Activated T-helper 9 cell treated with anti-CD3 and anti-CD28 coated beads, Interleukin-2, amount 50 U/mL, for 16 hours (primary cell): ENCODE measurements at places on chromosomes 11 and 22.

DNA sequence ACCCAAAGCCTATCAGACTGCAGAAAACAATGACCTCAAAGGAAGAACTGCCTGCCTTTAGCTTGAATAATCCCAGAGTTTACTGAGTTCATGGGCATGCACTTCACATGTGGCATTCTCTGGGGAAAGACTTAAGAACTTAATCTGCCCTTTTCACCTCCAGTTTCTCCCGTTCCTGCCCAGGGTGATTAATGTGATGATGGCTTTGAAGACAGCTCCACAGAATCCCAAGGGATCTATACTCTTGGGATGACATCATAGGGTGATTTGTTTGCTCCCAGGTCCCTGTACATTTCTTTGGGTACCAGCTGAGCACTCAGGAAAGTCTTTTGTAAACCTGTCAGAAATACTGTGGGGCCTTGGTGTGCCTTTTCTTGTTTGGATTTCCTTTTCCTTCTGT, 14.0 kb downstream of the FJX1 start:
- DNase-seq = no peak

- no peak for DNase-seq
These were observed 346.4 kb upstream of the ARHGAP42 start for GRCh38 chr11:100340466-100341319.

DNA sequence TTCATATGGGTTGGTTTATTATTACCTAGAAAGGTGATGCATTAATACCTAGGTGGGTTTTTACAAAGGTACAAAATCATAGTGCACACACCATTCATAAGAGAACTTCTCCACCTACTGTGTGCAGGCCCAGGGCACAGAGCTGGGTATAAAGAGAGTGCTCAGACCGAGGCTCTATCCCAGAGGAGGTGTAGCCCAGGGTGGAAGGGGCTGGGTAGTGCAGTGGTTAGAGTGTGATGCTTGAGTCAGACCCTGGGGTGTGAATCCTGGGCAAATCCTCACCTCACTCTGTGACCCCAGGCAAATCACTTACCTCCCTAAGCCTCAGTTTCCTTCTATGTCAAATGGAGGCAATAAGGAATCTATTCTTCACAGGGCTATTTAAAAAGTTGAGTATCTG, 32.2 kb downstream of the PARVG start:
- DNase-seq = no peak

- no peak for DNase-seq
These were observed 9.4 kb downstream of the CRYBB2 start for GRCh38 chr22:25228822-25229221.

DNA sequence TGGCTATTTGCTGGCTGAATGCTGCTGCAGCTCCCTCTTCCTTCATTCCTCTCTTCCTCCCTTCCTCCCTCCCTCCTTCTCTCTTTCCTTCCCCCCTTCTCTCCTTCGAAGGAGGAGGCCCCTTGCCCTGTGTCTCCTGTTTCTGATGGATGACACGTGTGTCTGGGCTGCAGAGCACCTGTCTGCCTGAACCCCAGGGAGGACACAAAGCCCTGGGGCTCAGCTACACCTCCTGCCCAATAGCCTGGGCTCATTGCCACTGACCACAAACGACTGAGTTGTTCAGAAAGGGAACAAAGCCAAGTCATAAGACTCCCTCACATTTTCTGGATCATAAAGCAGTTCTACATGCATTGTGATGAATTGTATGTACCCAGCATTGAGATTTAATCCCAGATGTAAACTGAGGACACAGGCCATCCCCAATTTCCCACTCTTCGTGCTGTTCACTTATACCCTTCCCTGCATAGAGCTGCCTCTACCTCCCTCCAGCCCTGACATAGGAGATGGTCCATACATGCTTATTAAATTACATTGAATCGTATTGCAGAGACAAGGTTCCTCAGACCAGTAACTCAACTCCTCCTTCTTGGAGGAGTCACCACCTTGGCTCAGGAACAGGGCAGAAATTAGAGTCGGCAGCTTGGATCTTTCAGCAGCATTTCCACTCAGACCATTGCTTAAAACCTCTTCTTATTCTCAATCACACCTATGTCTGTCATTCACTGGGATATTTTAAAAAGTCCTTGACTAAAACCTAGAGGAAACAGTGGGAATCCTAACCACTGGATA, 1.2 kb downstream of the CSRP3 start:
- DNase-seq = no peak

GRCh38 chr11:112553205-112553731, 292.6 kb upstream of the PLET1 start:
- DNase-seq = no peak

DNA sequence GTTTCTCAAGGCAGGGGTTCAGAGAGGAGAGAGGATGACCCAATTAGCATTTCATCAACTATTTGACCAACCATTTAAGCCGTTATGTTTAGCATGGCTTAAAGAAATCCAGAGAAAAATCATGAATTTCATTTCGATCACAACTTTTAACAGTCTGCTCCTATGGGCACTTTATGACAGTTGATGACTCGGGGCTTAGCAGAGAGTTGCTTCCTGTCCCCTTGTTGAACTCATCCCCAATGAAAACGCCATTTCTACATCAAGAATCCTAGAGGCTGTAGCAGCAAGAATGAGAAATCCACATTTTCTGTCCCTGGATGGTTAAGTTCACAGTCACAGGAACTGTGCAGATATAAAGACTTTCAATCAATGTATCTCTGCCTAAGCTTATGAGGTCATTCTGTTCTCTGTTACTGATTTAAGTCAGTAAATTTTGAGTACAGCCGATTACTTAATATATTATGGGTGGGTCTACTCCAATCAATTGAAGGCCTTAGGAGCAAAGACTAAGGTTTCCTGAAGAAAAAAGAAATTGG, 81.1 kb downstream of the BDNF start:
- DNase-seq = no peak

GRCh38 chr11:9847636-9848035, 183.8 kb downstream of the SWAP70 start:
- DNase-seq = no peak

DNA sequence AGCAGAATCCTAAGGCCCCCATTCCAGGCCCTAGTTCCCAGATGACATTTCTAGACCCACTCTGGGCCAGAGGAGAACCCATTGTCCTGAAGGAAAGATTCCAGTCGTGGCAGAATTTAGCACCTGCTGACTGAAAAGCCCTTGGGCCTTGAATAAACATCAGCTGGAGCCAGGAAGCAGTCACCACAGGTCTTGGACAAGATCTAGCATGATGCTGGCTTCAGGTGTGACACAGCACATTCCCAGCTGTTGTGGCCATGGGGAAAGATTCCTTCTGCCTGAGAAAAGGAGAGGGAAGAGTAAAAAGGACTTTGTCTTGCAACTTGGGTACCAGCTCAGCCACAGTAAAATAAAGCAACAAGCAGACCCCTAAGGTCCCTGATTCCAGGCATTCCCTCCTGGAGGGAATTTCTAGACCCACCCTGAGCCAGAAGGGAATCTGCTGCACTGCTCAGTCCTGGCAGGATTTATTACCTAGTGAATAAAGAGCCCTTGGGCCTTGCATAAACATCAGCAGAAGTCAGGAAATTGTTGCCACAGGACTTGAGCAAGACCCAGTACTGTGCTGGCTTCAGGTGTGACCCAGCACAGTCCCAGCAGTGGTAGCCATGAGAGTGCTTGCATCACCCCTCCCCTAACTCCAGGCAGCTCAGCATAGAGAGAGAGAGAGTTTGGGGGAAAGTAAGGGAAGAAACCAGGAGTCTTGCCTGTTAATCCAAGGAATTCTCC, 42.5 kb upstream of the PAMR1 start:
- no peak for DNase-seq

DNA sequence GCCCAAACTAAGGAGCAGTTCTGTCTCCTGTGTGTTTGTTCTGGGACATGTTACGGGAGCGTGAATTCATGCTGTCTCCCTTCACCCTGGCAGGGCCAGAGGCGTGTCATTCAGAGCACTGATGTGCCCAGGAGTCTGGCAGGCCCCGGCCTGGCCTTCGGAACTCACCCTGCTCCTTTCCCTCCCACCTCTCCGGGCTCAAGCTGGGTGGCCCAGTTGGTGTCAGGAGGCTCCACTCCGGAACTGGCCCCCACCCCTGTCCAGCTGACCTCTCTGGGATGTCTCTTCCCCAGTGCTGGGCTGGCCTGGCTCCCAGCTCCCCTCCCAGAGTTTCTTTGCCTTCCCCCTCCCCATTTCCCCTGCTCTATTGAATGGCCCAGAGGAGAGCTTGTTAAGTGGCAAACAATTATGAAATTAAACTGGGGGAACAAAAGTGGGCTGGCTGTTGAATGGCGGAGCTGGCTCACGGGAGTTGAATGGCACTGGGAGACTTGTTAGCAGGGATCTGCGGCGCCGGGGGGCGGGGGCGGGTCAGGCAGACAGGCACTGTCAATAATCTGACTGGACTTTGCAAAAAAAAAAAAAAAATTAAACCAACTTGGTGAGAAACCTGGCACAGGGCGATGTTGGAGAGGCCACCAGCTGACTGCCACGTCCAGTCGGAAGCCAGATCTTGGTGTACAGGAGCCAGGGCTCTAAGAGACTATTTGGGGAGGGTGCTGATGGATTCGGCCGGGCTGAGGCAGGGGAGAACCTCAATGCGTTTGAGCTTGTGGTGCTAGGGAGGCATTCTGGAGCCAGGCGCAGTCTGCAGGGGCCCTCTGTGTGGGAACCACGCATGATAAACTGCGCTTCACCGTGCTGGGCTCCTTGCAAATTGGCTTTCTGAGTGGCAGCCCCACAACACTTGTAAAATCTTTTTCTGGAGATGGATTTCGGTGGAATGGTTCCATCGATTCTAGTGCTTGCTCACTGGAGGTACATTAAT, 1.3 kb downstream of the MPPED1 start:
- DNase-seq = no peak

DNA sequence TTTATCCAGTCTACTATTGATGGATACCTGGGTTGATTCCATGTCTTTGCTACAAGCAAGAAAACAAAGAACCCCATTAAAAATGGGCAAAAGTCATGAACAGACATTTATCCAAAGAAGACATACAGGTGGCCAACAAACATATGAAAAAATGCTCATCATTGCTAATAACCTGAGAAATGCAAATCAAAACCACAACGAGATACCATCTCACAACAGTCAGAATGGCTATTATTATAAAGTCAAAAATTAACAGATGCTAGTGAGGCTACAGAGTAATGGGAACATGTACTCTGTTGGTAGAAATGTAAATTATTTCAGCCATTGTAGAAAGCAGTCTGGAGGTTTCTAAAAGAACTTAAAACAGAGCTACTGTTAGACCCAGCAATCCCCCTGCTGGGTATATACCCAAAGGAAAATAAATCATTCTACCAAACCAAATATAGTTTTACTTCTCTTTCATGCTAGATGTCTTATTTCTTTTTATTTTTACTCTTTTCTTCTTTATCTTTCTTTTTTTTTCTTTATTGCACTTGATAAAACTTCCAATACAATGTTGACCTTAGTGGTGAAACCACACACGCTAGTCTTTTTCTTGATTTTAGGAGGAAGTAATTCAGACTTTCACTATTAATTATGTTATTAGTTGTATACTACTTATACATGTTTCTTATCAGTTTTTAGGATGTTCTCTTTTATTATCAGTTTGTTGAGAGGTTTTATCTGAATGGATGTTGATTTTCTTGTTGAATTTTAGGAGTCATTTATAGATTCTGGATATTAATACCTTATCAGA, 14.3 kb downstream of the TRIM22 start:
- DNase-seq = no peak

- DNase-seq = no peak
These were observed 109.2 kb downstream of the RRM1 start for GRCh38 chr11:4203603-4204360.

GRCh38 chr11:20353829-20354434, 9.6 kb upstream of the HTATIP2 start:
- no peak for DNase-seq

DNA sequence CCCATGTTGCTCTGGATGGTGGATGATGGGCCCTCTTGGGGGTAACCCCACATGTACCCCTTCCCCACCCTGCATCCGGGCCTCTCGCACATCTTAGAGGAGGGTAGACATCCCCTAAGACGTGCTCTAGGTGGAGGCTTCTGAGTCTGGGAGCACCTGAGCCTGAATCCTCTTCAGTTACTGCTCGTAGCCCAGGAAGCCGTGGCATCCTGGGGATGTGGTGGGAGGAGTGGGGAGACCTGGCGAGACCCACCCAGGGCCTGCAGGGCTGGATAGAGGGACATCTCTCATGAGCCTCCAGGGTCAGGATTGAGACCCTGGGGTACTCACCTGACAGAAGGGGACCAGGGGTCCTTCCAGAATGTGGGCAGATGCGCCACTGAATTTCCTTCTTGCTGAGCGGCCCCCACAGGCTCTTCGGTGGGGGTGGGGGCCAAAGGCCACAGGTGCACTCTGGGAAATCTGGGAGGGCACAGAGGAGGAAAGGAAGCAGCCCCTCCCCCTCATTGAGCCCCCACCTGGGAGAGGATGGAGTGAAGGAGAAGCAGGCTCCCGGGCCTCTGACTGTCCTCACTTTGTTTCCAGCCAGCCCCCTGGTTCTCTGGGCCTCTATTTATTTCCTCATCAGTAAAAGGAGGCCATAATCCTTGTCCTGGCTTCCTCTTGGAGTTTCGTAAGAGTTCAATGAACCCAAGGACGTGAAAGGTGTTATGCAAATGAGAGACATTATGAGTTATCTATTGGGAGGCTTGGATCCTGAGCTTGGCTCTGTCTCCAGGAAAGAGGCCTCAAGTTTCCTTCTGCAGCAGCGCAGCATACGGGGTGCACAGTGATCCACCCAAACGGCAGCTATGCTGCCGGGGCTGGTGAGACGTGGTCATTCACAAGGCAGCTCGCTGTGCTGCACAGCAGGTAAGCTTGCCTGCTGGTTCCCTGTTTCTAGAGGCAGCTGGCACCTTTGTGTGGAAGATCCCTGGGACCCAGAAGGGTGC, 31.2 kb downstream of the KCNJ4 start:
- no peak for DNase-seq

- no peak for DNase-seq
These were observed 2.2 kb upstream of the VPS11 start for GRCh38 chr11:119065369-119065768.

- no peak for DNase-seq
These were observed 25.1 kb downstream of the KIAA1671 start for GRCh38 chr22:24977370-24978221.

DNA sequence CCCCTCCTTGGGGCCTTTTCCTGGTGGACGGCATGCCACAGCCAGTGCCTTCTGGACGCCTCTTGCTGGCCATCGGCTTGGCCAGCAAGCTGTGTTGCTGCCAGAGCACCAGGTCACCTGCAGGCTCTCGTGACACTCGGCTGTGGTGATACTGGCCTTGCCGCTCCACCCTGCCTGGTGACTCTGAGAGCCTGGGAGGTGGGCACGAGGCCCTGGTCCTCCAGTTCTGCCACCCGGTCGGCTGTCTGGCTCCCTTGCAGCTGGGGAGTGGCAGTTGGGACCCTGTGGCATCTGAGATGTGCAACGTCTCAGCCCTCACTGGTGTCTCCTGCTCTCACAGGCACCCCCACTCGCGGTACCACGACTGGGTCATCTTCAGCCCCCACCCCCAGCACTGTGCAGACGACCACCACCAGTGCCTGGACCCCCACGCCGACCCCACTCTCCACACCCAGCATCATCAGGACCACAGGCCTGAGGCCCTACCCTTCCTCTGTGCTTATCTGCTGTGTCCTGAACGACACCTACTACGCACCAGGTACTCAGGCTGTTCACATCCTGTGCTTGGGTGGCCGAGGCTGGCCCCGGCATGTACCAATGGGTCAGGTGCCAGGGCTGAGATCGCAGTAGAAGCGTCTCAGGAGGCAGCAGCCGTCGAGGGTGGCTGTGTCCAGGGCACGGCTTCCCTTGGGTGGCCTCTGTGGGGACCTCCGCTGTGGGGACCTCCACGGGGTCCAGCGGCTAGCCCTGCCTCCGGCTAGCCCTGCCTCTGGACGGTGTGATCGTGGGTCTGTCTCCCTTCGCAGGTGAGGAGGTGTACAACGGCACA, 26.0 kb downstream of the MUC2 start:
- no peak for DNase-seq
